Endothelial cell of umbilical vein (primary cell): ENCODE measurements at places on chromosomes 4 and X.

DNA sequence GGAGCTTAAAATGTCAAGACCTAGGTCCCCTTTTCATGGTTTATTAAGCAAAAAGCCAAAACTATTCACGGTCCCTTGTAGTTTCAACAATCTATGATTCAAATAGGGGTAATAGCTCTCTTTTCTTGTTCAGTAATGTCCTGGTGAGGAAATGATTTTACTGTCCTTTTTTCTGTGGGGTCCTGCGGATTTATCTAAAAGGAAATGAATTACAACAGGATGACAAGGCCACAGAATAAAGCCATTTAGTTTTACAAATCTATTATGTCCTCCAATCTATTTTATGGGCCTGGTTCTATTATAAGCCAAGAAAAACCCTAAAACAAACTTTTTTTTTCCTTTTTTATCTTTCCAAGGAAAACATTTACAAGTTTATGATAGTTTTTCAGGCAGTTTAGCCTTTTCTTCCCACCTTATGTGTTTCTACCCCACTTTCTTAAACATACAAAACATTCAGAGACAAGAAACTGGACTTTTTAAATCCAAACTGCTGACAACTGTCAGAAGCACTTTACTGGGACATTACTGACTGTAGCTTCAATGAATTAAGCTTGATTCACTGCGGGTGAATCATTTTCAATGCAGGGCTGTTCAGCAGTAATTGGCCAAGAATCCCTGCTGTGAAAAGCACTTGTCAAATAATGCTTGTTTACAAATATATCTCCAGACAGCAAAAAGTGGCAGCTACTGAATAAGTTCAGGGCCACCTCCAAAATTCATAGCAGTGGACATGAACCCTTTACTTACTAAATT lies 4.3 kb downstream of the EPHA5 start:
- no peak for DNase-seq

- DNase-seq: no peak
Observed at GRCh38 chr4:71251261-71251660, 87.6 kb upstream of the SLC4A4 start.

- DNase-seq: no peak
Observed at GRCh38 chr4:86993909-86994681, 59.3 kb downstream of the AFF1 start.

DNA sequence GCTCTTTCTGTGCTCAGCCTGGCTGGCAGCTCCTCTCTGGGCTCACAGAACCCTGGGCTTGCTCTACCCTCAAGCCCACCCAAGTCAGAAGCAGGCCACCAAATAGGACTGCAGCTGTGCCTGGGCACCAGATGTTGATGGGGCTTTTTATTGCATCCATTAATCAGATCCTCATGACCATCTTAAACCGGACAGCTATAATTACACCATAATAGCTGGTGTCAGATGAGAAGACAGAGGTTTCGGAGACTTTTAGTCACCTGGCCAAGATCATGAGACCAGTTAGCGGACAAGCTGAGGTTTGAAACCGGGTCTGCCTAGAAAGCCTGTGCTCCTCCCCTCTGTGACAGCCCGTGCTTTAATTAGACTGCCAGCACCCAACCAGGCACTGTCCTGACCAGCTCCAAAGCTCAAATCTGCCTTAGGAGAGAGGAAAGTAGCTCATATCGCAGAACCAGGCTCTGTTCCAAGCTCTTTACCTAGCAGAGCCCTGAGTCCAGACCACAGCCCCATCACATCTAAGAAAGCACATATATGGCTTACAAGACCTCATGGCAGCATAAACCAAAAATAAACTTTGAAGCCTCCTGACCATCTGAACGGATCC lies 88.9 kb downstream of the JAKMIP1 start:
- no peak for DNase-seq

GRCh38 chr4:105451346-105451745 lies 22.5 kb downstream of the PPA2 start:
- no peak for DNase-seq

DNA sequence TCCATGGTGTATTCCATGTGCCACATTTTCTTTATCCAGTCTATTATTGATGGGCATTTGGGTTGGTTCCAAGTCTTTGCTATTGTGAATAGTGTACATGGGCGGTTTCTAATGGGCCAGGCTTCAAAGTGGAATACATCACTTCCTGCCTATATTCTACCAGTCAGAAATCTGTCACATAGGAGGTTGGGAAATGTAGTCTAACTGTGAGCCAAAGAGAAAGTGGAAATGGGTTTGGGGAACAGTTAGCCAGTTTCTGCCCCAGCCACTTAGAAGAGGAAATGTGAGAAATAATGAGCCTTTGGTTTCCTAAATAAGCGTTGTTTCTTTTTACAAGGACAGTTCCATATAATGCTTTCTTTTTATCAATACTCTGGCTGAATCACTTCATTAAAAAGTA lies 85.1 kb upstream of the AP1S2 start:
- no peak for DNase-seq

DNA sequence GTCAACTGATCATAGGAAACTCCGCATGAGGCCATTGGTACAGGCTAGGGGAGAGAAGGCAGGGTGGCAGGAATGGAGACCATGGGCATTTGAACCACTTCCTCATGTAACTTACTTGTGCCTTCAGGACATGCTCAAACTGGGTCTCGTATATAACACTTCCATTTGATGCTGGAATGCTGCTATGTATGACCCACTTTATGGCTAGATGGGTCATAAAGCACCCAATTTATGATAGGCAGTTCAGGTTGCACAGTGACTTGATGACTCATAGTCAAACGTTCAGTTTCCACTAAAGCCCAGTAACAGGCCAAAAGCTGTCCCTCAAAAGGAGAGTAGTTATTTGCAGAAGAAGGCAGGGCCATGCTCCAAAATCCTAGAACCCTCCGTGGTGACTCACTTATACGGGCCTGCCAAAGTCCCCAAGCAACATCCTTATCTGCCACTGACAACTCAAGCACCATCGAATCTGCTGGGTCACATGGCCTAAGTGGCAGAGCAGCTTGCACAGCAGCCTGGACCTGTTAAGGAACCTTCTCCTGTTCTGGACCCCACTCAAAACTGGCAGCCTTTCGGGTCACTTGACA lies 236.4 kb downstream of the ZC4H2 start:
- DNase-seq: no peak
